GF-D8 (cell line): ENCODE measurements at places on chromosomes 16 and 17.
A peak's percentile ranks its signal among the peaks of the same experiment; 100 is the strongest.

- no peak for DNase-seq
Measured at GRCh38 chr17:18921912-18922451, 30.0 kb upstream of the SLC5A10 start.

GRCh38 chr16:30637944-30638343, 12.8 kb upstream of the PRR14 start:
- peak; percentile 41 for DNase-seq

DNA sequence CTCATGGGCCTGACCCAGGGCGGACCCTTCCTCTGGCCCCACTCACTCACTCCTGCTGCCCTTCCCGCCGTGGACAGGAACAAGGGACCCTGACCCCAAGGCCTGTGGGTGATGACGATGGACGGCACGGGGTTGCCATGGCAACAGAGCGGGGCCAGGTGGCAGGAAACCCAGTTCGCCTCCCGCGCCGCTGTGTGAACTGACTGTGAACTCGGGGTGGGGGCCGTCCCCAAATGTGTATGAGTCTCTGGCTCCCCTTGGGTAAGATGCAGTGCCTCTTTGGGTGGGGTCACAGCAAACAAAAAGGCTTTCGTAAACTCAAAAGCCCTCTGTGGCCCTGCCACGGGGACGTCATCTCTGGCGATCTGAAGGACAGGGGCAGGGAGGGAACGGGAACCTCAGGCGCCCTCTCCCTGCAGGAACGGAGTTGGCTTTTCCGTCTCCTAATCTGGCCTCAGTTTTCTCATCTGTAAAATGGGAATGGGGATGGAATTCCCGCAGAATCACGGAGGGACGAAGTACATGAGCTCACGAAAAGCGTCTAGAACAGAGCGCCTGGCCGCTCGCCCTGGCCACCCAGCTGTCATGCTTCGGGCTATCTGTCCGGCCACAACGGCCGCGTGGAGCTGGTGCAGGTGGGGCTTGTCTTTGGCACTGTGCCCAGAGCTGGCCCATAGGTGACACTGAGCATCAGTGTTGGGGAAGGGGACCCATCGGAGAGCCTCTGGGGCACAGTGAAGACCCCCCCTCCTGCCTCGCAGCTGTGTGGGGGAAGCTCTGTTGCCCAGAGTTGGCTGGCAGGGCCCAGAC, 44.9 kb upstream of the PABPN1L start:
- no peak for DNase-seq

DNA sequence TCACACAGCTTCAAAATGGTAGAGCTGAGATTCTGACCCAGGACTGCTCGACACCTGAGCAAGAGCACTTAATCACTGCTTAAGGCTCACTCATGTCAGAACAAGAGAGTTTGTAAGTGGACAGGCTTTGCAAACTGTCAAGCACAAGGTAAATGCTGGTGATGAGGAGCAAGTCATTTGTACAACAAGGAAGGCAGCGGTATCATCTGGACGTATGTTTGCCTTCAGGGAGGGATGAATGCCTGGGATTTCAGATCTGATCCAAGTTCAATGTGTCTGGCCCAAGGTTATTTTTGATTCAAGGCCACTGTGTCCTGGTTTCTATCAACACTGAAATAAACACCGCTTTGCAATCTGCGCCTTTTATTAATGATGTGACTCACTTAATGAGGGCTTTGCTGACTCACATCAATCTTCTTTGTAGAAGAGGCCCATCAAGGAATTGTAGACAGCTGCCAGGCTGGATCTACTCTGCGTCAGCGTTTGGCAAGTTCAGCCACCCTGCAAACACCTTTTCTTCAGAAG, 174.4 kb upstream of the HS3ST3A1 start:
- DNase-seq = no peak

- DNase-seq = no peak
Measured at GRCh38 chr16:75060723-75061122, 55.9 kb downstream of the LDHD start.

DNA sequence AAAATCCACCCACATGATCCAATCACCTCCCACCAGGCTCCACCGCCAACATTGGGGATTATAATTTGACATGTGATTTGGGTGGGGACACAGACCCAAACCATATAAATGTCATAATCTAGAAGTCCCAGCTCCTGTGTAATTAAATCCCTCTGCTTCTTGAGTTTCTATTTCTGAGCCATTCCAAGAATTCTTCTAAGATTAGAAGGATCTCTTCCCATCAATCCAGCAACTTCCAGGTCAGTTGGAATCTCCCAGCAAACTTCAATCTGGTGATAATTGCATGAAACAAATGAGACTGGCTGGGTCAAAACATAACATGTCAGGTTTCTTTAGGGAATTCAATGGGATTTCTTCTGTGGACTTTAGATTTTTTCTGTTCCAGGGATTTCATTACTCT, 127.8 kb upstream of the CDH5 start:
- no peak for DNase-seq

- DNase-seq = no peak
Measured at GRCh38 chr17:77213778-77214132, 73.0 kb downstream of the SEC14L1 start.

- DNase-seq = no peak
Measured at GRCh38 chr17:73657473-73658116, 13.3 kb upstream of the SDK2 start.

DNA sequence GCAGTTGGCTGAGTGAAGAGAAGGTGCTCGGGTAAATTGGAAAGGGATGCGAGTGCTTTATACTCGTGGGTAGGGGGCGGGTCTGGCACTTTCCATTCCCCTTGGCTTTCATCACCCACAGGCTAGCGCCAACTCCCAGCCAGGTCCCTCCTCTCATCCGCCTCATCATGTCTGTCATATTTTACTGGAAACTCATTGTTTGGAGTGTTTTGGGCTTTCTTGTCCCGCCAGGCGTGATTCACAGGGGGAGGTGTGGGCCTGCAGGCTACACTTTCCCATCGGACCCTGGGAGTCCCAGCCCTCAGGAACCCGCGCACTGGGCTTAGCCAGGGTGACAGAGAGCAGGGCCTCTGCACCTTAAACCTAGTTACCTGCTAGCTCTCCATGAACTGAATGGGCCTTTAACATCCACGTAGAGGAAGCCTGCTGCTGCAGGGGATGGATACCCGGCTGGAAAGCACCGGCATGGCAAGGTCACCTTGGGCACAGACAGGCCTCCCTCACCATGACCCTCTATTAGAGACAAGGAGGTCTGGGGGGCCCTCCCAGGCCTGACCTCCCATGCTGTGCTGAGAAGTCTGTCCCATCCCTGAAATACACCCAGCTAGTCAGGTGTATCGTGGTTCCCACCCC, at the start of gene KRT14:
KRT14 (minus strand) TSS at position 33 of the 633 bp plus-strand sequence. CDS start 61 bp downstream, outside the sequence.
- no peak for DNase-seq

GRCh38 chr16:67878846-67879245, 5.8 kb upstream of the NRN1L start:
- no peak for DNase-seq

DNA sequence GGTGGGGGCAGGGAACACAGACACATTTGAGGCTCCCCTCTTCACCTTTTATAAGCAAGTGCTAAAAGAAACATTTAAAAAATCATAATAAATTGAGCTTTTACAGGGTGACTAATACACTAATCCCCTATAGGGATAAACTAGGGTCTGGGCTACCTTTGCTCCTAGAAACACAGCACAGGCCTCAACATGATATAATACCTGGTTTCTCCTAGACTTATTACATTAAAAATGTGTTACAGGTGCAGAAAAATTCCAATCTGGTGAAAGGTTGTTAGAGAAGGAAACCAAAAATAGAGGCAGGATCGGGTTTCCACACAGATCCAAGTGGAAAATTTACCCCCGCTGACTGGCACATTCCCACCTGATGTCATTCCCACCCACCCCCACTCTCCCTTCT, 124.7 kb upstream of the NOG start:
- no peak for DNase-seq

- no peak for DNase-seq
Measured at GRCh38 chr17:79832218-79833109, 6.8 kb downstream of the CBX4 start.

GRCh38 chr16:17334096-17334495, 136.7 kb downstream of the XYLT1 start:
- no peak for DNase-seq

DNA sequence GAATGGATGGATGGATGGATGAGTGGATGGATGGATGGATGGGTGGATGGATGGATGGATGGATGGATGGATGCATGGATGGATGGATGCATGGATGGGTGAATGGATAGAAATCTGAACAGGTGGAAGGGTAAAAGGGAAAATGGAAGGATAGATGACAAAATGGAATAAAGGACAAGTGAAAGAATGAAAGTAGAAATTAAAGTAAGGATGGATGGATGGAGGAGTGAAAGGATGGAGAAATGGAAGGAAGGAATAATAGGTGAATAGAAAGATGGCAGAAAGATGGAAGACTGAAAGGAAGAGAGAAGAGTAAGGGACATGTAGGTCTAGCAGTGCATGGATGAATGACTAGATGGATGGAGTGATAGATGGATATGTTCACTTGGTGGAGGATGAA, 29.9 kb downstream of the VWA3A start:
- no peak for DNase-seq

DNA sequence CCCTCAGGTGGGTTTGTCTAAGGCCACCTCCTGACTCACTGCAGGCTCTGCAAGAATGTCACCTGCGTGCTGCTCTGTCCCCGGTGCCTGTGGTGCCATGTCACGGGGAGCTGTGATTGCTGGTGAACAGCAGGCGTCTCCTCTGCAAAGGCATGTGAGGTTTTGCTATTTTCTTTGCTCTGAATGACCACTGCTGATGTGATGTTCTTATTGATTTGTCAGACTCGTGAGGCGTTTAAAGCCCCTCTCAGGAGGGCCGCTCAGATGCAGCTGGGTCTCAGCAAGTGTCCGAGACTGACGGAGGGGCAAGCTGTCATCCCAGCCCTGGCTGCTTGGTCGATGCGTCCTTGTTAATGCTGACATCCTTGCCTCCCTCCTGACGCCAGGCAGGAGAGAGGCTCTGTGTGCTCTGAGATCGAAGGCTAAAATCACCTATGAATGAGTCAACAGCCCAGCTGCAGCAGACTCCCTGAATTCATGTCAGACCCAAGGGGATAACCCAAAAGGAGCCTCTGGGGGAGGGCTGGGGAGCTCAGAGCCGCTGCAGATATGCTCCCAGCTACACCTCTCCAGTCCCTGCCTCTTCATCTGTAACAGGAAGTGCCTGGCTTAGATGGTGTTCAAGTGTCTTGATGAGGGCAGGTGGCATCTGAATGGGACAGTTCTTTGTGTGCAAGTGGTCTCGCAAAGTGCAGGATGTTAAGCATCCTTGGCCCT, 11.8 kb upstream of the PEMT start:
- no peak for DNase-seq
